ENCODE measurements at places on chromosomes 13 and 19.

GRCh38 chr13:30173303-30173610, 134.1 kb downstream of the KATNAL1 start:
- DNase-seq: no peak

- peak; percentile 69 for DNase-seq
Measured at GRCh38 chr19:4007836-4008539, 452 bp downstream of the PIAS4 start.

- DNase-seq: peak; percentile 58
Measured at GRCh38 chr19:795073-795611, 2.1 kb upstream of the PTBP1 start.

- no peak for DNase-seq
Measured at GRCh38 chr19:29622166-29623070, 16.3 kb downstream of the POP4 start.

DNA sequence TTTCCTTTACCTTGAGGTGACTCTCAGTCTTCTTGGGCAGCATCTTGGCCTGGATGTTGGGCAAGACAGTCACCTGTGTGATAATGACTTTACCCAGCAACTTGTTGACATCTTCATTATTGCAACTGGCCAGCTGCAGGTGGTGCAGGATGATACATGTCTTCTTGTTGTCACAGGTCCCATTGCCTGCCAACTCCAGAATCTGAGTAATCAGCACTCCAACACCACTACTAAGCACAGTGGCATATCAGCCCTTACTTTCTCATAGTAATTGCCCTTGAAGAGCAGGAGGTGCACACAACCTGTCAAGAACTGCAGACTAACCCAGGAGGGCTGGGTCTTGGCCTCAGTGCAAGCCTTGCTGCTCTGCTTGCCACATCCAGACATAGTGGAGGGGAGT, 57.8 kb downstream of the CCNA1 start:
- no peak for DNase-seq

GRCh38 chr19:30228113-30228834, 143.9 kb upstream of the ZNF536 start:
- no peak for DNase-seq

DNA sequence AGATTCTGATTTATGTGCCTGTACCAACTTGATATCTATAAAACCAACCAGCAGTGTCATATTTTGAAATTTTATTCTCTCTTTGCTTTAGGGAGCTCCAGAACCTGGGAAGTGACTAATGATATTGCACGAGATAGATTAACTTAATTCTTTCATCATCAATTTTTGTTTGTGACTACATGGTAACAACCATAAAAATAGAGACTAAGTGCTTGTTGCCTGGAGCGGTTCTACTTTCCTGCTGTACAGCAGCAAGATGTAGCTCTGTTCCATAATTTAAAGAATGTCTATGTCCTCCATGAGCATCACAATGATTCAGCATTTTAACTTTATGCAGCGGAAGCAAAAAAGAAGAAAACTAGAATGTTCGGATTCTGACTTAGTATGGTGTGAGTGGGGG, 275.6 kb downstream of the KLF5 start:
- no peak for DNase-seq

GRCh38 chr19:47573071-47574026, at the start of gene ZNF541:
Gene ZNF541 (minus strand): TSS chr19:47573148. CDS start chr19:47555856, 17,292 bp downstream.
- peak; percentile 76 for DNase-seq

DNA sequence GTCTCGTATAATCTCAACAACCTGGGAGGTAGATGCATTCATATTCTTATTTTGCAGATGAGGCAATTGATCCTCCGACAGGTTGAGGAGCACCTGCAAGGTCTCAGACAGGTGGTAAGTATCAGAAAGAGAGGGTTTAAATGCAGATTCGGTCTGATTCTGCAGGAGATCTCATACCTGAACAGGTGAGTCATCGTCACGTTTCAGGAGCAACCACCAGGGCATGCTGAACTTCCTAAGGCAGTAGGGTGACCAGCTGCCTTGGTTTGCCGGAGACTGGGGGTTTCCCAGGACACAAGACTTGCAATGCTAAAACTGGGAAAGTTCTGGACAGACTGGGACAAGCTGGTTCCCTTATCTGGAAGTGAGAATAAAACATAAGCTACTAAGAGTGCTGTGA, 68.8 kb upstream of the TSHZ3 start:
- no peak for DNase-seq

GRCh38 chr13:78105656-78106055, 187.0 kb upstream of the EDNRB start:
- no peak for DNase-seq

GRCh38 chr13:110625771-110626321, 10.5 kb downstream of the NAXD start:
- peak; percentile 25 for DNase-seq

- no peak for DNase-seq
Measured at GRCh38 chr13:38943231-38943630, 47.4 kb downstream of the STOML3 start.

GRCh38 chr19:48192750-48193149, 22.3 kb downstream of the ZSWIM9 start:
- no peak for DNase-seq

- no peak for DNase-seq
Measured at GRCh38 chr19:39265321-39265916, 2.8 kb upstream of the IFNL2 start.

GRCh38 chr19:28595722-28596480, 617.0 kb downstream of the UQCRFS1 start:
- DNase-seq: no peak

GRCh38 chr13:50114961-50115360, 99.7 kb downstream of the KCNRG start:
- no peak for DNase-seq

GRCh38 chr19:15128162-15128770, 21.1 kb downstream of the SYDE1 start:
- DNase-seq: no peak

- DNase-seq: no peak
Measured at GRCh38 chr13:73131247-73131646, 72.4 kb downstream of the KLF5 start.

GRCh38 chr13:43305416-43305815, 282.0 kb downstream of the DNAJC15 start:
- DNase-seq: no peak

DNA sequence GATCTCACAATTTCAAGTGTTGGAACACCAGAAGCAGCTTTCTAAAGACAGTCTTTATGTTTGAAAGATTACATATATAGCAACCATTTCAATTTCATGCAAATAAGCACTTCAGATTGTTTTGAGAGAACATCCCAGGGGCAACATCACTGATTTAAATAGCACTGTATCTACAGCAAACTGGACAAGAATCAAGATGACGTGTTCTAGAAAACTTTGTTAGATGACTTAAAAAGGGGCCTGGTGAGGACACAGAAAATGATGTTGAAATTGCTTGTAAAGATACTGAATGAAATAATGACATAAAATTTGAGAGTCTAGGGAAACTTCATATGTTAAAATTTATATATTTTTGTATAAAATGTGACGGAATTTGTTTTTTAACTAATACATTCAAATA, 277.1 kb downstream of the KLF12 start:
- no peak for DNase-seq

GRCh38 chr13:89750371-89750770, 1597.1 kb upstream of the MIR17HG start:
- no peak for DNase-seq

GRCh38 chr19:52351512-52351911, 15.5 kb downstream of the ZNF610 start:
- no peak for DNase-seq
